ENCODE measurements at places on chromosomes 7 and 10.

GRCh38 chr10:97037365-97038361 is 148.1 kb downstream of the SLIT1 start:
- peak; percentile 72 for DNase-seq

DNA sequence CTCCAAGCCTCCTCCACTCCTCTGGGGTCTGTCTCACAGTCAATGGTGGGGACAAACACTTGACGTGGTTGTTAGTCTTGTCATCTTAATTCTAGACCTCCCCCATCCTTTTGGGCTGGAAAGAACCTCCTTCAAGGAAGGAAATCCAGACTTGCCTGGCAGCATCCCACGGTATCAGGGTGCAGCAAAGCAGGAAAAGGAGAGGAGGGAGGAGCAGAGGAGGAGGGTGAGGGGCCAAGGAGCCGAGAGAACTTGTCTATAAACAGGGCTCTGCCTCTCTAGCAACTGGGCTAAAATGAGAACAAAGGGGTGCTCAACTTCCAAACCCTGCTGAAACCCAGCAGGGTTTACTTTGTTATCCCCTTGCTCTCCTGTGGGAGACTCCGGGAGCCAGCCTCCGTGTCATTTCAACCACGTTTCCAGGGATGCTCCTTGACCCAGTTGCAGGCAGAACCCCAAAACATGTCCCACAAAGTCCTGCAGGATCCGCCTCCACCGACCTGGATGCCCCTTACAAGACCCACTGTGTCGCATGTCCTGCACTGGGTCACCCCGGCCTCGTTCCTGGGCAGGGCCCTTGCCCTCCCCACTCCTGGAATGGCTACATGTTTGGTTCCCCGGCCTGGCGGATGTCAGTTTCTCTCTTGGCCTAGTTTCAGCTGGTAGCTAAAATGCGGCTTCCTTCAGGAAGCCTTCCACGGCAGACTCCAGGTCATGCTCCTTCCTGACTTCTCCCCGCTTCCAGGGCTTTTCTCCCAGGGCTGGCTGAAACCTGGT is 69.7 kb upstream of the MGMT start:
- no peak for DNase-seq

DNA sequence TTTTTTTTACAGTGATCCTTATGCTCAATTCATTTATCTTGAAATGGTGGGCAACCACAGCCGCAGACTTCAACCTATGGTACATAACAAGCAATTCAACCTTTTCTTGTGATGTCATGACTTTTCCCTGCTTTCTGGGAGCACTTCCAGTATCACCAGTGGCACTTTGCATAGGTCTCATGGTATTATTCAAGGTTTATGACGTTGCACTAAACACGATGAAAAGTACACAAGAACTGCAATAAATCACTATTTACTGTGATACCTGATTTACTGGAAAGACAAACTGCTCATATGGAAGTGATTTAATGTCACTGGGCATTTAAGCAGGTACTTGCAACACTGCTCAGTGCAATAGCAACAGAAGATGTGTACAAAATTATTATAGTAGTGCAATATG is 251.7 kb upstream of the CXCL12 start:
- no peak for DNase-seq

- no peak for DNase-seq
These were observed 21.0 kb upstream of the EIF5AL1 start for GRCh38 chr10:79491143-79491835.

DNA sequence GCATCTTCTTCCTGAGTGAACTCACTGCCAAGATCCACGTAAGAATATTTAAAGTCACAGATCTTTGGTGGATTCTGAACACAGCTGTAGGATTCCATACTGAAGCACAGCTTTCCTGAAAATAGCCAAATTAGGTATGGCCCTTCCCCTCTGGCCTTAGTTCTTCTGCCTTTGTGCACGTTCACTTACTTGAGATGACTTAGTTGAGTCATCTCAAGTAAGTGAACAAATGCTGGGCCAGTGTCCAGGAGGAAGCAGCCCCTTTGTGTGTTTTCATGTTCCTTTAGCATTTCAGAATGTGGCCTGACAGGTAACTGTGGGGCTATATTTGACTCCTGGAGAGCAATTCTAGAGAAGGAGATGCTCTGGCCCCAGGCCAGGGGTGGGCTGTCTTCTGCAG is 51.5 kb downstream of the CCNY start:
- DNase-seq = no peak

DNA sequence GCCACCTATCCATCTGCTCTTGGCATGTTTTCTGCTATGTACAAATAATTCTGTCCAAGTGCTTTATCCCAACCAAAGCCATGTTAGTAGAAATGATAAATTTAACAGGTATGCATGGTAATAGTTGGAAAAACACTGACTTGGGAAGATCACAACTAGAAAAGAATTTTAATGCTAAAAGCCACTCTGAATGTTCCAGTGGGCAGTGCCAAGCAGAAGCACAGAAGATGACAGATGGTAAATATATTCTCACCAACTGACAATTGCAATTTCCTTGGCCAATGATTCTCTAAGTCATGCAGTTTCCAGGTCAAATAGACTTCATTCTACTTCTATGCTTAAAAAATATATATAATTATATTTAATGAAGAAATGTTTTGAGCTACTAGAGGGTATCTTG is 83.6 kb upstream of the SEMA3C start:
- no peak for DNase-seq

GRCh38 chr10:118403967-118404366 is 61.8 kb upstream of the FAM204A start:
- DNase-seq = no peak

DNA sequence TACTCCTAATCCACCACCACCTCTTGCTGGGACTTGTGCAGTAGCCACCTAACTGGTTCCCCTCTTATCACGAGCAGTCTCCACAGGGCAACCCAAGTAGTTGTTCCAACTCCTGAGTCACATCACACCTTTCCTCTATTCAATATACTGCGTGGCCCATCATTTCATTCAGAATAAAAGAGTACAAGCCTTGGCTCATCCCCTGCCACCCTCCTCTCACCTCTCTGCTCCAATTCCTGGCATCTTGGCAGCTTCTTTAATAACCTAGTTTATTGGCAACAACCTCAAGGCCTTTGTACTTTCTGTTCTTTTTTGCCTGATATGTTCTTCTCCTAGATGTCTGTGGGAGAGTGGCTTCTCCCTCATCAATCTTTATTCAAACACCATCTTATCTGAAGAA is 199.4 kb downstream of the KIAA1217 start:
- no peak for DNase-seq

- no peak for DNase-seq
These were observed 37.4 kb downstream of the GBX1 start for GRCh38 chr7:151129960-151130591.

DNA sequence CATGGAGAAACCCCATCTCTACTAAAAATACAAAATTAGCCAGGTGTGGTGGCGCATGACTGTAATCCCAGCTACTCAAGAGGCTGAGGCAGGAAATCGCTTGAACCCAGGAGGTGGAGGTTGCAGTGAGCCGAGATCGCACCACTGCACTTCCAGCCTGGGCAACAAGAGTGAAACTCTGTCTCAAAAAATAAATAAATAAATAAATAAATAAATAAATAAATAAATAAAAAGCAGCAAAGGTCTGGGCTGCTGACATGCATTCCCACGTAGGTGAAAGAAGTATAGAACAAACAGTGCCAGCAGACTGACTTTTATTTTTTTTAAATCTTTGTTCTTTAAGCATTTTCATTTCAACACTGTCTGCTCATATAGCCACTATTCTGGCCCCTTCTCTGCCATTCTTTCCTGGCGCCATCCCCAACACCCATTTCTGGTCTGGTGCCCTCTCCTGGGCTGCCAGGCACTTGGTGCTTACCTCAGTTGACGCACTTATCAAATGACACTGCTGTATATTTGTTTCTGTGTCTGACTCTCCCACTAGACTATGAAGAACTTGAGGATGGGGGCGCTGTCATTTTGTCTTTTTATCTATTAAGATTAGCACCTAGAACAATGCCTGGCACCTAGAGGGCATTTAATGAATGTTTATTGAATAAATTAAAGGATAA is 15.6 kb downstream of the FAM107B start:
- DNase-seq = no peak

- DNase-seq = no peak
These were observed 700.3 kb downstream of the TNS3 start for GRCh38 chr7:46881507-46882127.

DNA sequence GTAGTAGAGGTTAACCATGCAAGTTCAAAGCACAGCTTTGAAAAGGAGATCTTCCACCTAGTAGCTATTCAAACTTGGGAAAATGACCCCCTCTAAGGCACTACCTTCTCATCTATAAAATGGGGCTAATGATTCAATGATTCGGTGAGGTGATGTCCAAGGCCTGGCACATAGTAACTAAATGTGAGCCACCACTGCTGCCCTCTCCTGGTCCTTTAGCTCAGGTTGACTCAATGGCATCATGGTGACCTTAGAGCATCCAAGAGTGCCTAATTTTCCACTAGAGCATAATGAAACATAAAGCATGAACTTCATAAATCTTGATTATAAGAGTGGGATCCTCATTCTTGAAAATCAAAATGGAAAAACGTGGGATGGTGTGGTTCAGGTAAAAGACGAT is 16.3 kb upstream of the PLCE1 start:
- no peak for DNase-seq

DNA sequence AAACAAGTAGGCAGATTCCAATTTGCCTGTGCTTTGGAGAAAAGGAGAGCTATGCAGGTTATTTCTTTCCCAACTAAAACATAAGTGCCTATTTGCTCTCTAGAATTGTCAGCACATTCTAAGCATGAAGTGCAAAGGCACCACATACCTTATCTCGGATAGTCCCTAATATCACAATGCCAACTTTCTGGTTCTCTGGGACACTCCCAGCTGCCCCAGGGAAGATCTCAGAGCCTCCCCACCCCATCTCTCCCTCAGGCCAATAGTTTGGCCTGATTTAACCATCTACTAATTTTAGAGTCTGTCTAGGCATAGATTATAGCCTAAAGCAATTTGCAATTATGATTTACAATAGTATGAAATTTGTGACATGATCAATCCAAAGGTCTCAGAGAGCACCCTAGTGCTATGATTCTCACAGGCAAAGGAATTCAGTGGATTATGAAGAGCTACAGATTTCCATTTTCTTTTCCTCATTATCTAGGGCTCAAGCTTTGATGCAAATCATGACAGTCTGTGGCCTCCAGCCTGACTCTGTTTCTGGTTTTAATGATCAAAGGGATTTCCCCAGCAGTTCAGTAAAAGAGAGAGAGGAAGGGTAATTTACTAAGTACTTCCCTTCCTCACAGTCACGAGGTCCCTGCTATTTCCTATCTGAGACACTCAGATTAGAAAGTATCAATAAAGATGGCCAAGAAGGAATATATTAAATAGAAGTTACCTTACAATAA is 29.0 kb upstream of the IL6 start:
- DNase-seq = no peak

DNA sequence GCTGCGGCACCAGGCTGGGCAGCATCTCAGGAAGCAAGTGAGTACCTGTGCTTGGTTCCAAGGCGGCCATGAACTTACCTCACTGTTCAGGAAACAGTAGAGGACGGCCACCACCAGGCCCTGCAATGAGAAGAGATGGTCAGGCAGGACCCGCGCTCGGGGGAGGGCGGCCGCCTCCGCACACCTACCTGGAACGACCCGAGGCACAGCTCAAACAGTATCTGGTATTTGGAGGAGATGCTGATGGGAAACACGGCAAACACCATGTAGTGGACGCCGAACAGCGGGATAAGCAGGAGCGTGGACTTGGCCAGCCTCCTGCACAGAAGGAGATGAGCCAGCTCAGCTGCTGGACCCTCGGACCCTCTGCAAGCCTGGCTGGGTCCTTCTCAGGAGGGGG is 112.9 kb downstream of the VIPR2 start:
- no peak for DNase-seq

Measured in CMK (cell line).